ENCODE measurements at places on chromosomes 11 and 22.

GRCh38 chr11:6321961-6322362, 1.7 kb upstream of the CAVIN3 start:
- DNase-seq = peak; percentile 54

GRCh38 chr22:44155115-44155514, 25.6 kb upstream of the PARVG start:
- DNase-seq = no peak

DNA sequence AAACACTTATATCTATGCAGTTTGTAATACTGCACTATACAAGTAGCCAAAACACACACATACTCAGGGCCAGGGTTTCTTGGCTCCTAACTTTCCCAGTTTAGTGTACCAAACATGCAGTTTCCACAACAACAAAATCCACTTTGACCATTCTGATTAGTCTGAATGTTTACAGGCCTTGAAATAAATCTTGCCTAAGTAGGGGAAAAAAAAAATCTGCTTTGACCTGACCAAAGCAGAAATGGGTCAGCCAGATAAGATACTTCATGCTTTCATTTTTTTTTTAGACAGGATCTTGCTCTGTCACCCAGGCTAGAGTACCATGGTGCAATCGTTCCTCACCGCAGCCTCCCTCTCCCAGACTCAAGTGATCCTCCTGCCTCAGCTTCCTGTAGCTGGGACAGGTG, 10.1 kb downstream of the PRR14L start:
- DNase-seq = no peak

DNA sequence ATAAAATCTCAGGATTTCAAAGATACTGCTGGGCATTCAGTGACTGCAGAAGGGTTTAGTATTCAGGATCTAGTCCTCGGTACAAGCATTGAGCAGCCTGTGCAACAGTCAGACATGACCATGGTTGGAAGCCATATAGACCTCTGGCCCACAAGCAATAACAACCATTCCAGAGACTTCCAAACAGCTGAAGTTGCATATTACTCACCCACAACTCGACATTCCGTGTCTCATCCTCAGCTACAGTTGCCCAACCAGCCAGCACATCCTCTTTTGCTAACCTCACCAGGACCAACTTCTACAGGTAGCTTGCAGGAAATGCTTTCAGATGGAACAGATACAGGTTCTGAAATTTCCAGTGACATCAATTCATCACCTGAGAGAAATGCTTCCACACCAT, 156.8 kb downstream of the C11orf91 start:
- no peak for DNase-seq

- DNase-seq = no peak
Observed at GRCh38 chr11:12125609-12126149, 15.3 kb downstream of the MICAL2 start.

Data from activated CD4-positive, alpha-beta T cell treated with anti-CD3 and anti-CD28 coated beads, Interleukin-10, Interleukin-2, amounts not matched to agents 100 ng/mL and 50 ng/mL, durations not matched to agents 16 hours and 8 hours (primary cell).